Fibroblast of skin of left biceps (primary cell): ENCODE measurements at places on chromosomes 7 and 10.

DNA sequence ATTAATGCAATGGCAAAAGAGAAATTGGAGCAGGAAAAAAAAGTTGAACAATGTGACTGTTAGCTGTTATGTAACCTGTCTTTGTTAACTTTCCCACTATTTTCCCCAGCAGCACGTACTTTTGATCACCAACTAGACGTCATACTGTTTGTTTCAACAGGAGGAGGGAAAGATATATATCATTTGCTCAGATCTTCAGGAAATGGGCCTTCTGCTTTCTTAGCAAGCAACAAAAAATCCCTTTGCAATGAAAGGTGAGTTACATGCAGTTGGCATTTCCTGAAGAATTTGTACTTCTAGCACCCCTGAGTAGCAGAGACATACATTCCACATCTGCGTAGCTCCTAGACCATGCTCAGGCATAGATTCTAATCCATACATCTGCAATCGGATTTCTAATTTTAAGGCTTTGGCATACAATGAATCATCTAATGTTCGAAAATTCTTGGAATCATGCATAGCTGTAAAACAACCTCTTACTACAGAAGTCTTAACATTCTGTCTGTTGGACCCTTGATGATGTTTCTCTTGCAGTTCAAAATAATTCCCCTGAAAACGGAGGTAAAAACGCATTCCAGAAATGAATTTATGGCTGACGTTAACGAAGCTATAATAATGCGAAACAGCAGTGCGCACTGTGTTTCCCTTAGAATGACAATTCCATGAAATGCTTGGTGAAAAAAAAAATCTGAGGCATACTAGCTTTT is 286.9 kb upstream of the MGMT start:
- no peak for DNase-seq

GRCh38 chr10:14296065-14296709 is 34.5 kb downstream of the FRMD4A start:
- no peak for DNase-seq

GRCh38 chr7:121278120-121279021 is 50.4 kb upstream of the WNT16 start:
- no peak for DNase-seq

DNA sequence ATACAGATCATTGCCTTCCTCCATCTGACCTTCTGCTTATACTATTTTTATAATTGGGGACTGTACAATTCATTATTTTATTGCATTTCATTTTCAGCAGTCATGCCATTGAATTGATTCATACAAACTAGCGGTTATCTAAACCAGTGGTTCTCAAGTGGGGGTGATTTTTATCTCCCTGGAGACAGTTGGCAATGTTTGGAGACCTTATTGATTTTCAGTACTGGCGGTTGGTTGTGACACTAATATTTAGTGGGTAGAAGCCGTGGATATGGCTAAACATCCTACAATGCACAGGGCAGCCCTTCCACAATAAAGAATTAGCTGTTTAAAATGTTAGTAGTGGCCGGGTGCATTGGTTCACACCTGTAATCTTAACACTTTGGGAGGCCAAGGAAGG is 765.9 kb downstream of the LRMDA start:
- DNase-seq = no peak

GRCh38 chr7:151386301-151387160 is 23.3 kb downstream of the WDR86 start:
- DNase-seq = no peak

DNA sequence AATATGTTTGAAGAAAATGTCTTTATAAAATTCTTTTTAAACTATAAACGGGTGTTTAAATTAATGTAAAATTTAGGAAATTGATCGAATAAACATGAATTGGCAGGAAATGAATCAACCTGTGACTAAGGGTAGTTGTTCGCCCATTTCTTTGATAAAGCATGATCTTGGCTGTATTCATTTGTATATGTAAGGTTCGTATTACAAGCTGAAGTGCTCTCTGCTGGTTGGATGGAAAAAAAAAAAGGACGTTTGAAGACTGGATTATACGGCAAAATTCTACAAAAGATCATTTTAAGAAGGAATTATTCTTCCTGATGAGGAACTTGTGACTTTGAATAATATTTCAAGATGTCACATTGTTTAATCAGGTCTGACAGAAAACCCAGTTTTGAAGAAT is 185.4 kb upstream of the ANK3 start:
- DNase-seq = no peak

DNA sequence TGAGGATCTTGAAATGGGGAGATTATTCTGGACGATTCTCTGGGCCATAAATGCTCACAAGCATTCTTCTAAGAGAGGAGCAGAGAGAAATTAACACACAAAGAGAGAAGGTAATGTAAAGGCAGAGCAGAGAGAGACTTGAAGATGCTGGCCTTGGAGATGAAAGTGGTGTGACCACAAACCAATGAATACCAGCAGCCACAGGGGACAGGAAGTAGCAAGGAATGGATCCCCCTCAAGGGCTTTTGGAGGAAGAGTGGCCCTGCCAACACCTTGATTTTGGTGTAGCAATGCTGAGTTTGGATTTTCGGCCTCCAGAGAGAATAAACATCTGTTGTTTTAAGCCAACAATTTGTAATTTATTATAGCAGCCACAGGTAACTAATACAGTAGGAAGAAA is 1155.6 kb downstream of the TYW1 start:
- DNase-seq = no peak

DNA sequence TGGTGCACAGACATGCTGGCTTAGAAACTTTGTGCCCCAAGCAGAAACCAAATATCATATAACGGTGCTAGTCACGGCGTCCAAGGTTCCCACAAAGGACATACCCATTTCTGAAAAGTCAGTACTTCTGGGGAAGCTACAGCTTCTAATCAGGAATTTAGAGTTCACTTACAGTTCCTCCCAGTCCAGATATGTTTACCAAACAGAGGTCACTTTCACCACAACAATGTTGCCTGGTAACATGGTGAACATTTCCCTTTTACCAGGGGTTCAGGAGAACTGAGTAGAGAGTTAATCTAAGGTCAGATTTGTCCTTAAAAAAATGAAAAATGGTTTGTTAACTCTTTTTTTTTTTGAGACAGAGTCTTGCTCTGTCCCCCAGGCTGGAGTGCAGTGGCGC is 265.9 kb upstream of the MKLN1 start:
- DNase-seq = no peak

DNA sequence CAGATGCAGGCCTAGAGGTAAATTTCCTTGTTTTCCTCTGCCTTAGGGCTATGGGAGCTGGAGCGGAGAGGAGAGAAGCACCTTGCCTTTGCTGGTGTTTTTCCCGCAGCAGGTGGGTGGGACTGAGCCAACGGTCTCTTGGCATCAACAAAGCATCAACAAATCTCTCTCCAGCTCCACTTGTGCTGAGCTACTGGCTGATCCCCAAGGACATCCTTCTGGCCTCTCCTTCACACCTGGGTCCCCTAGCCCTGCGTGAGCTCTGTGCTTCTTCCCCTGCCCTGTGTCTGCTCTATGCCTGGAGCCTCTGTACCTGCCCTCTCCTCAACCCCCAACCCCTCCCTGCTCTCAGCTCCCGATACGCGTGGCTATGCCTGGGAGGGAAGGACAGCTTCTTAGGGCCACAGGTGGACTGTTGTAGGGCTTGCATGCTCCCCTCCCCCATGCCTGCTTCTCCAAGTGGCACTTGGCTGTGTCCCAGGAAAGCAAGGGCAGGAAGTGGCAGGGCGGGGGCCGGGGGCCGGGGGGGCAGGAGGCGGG is 3.2 kb upstream of the CLDN4 start:
- DNase-seq = no peak

GRCh38 chr10:4719036-4719435 is 107.0 kb upstream of the AKR1E2 start:
- DNase-seq = no peak

DNA sequence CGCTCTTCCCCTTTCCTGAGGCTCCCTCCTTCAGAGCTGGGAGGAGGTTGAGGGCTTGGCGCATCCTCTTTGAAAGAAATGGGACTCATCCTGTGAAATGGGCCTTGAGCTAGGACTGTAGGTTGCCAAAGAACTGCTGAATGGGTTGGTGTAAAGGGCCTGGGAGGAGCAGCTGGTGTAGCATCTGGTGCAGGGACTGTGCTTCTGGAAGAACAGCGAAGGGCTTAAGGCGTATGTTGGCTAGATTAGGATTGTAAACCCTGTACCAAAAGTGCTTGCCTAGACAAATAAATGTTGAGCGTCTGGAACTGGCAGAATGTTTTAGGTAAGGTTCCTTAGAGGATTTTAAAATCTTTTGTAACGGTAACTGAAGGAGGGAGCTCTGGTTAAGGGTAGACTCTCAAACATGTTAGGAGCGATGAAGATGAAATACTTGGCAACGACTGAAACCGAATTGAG is 563 bp downstream of the STAM start:
- no peak for DNase-seq

DNA sequence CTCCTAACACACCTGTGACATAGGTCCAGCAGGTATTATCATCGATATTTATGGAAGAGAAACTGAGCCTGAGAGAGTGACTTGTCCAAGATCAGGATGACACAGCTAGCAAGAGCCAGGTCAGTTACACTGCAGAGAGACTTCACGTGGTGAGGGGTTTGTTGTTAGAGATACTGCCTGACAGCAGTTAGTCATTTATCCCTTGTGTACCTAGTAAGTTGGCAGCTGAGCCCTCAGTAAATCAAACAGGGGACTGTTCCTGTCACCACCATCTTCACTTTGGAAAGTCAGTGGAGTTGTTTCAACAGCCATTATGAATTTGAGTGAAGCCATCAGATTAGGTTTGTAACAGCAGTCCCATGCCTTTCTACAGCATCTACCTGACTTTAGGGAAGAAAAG is 87.5 kb upstream of the GATA3 start:
- DNase-seq = no peak

GRCh38 chr10:93921338-93921737 is 27.6 kb downstream of the SLC35G1 start:
- DNase-seq = no peak

- DNase-seq = no peak
Measured at GRCh38 chr10:70738006-70738760, 47.0 kb downstream of the TBATA start.

- no peak for DNase-seq
Measured at GRCh38 chr10:31393844-31394243, 74.8 kb downstream of the ZEB1 start.

- DNase-seq = no peak
Measured at GRCh38 chr10:98510412-98510995, 63.8 kb upstream of the HPS1 start.

DNA sequence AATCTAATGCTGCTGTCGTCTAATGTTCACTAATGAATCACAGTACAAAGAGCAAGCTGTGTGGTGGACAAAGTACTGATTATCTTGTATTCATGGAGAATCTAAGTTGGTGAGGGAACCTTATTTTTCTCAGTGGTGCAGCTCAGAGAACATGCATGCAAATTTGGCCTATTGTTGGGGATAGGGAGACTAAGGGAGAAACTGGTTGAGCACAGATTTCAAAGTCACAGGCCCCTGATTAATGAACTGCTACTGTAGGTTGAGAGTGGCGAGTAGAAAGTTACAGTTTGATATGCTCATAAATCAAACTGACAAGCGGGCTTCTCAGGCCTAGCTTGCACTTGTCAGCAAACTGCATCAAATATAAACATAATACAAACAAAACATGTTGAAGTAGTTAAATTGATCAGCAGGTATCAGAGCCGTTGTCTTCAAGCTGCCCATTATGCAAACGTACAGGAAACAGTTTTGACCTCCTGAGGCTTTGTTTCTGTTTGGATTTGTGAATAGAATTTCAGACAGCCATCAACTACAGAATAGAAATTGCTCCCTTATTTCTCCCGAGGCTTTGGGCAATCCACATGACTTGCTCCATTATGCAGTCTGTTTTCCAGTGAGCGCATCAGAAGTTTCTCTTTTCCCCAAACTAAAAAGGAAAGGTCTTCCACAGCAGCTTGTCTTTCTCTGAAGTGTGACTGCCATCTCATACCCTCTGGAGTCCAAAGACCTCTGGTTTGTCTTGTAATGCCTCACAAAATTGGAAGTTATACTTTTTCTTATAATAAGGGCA is 215.8 kb downstream of the FOXP2 start:
- no peak for DNase-seq

DNA sequence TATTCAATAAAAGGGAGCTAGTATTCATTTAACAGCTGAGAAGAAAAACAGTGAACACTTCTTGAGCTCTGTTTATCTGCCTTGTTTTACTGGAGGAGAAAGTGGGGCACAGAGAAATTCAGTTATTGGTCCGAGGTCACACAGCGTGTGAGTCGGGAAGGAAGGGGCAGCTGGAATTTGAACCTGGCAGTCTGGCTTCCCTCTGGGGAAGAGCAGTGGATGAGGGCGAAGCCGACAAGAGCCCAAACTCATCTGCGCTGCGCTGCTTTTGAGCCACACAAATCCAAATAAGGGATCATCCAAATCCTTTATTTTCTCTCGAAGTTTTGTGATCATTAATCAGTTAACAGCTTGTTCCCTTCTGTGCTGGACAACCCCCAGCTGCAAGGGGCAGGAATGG is 23.7 kb upstream of the PFKFB3 start:
- no peak for DNase-seq

GRCh38 chr10:106972381-106972780 is 192.1 kb downstream of the SORCS1 start:
- DNase-seq = no peak

GRCh38 chr7:45089341-45089891 is 647 bp upstream of the NACAD start:
- DNase-seq = peak; percentile 14

DNA sequence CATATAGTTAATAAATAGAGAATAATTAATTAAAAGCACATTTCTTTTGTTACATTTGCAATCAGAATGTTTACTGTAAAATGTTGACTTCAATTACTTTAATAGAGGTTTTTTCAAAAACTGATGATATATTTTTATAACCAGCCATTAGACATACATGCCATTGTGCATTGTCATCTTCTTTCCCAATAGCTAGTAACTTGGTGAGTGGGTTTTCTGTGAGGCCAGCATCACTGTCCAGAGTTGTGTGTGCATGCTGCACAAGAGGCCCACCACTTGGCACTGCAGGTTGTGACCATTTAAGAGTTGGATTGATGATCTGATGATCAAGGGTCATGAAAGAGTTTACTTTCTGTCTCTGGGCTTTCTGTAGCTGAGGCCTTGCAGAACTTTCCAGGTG is 46.5 kb downstream of the TFEC start:
- DNase-seq = no peak

DNA sequence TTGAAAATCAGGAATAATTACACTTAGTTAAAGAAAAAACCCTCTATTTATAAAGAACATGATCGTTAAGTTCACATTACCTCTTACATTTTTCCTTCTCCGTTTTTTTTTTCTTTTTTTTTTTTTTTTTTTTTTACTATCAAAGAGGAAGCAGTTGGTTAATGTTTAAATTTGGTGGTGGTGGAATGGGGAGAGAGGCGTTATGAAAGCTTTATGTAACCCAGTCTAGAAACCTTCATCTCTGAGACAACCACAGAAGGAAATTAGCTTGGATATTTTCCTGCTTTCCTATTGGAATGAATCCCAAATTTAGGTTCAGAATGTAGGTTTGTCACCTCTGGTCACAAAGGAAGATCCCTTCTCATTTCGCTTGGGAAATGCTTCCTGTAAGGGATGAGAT is 31.5 kb upstream of the LHFPL3 start:
- DNase-seq = no peak

- no peak for DNase-seq
Measured at GRCh38 chr7:126016722-126017121, 1087.1 kb upstream of the POT1 start.
